Left ventricle myocardium superior (tissue), 1 donor: ENCODE measurements at places on chromosomes 6 and 20.

DNA sequence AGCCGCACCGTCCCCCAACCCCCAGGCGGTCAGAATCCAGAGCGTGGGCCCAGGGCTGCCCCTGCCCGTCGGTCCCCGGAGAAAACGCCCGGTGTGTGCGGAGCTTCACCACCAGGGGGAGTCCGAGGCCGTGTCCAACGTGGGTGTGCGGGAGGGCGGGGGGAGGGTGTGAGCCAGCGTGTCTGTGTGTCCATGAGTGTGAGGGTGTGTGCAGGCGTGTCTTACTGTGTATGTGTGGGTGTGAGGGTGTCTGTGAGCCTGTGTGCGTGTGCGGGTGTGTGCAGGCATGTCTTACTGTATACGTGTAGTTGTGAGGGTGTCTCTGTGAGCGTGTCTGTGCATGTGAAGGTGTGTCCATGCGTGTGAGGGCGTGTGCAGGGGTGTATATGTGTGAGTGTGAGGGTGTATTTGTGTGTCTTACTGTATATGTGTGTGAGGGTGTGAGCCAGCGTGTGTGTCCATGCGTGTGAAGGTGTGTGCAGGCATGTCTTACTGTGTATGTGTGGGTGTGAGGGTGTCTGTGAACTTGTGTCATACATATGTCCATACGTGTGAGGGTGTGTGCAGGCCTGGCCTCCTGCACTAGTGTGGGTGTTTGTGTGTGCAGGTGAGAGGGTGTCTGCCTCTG, 24.6 kb upstream of the GATA5 start:
- DNase-seq, result peak; percentile 88

- DNase-seq, result no peak
Observed at GRCh38 chr6:43033496-43034189, 12.2 kb downstream of the RRP36 start.

- DNase-seq, result no peak
Observed at GRCh38 chr20:1896484-1897258, 1.5 kb downstream of the SIRPA start.

- DNase-seq, result no peak
Observed at GRCh38 chr6:28884423-28885131, 39.2 kb downstream of the TRIM27 start.

- no peak for DNase-seq
Observed at GRCh38 chr6:85431271-85431670, 18.6 kb upstream of the NT5E start.

GRCh38 chr6:167247814-167248595, 43.1 kb upstream of the UNC93A start:
- no peak for DNase-seq

GRCh38 chr20:60270341-60270740, 312.1 kb downstream of the CDH26 start:
- no peak for DNase-seq

DNA sequence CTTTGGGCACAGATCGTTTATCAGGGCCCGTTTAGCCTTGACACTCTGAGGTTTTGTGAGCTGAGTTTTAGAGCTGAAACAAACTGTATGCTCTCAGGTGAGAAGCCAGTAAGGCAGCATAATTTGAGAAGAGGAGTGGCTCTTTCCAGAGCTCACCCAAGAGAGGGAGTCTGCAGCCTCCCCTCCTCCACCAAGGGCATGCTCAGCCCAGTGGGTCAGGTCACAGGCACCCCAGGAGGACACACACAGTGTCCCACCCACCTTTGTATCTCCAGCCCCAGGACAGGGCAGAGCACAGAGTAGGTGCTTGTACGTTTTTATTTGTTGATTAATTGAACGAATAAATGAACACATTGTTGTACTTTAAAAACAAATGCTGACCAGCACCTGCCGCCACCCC, 3.4 kb downstream of the TSPO2 start:
- no peak for DNase-seq

DNA sequence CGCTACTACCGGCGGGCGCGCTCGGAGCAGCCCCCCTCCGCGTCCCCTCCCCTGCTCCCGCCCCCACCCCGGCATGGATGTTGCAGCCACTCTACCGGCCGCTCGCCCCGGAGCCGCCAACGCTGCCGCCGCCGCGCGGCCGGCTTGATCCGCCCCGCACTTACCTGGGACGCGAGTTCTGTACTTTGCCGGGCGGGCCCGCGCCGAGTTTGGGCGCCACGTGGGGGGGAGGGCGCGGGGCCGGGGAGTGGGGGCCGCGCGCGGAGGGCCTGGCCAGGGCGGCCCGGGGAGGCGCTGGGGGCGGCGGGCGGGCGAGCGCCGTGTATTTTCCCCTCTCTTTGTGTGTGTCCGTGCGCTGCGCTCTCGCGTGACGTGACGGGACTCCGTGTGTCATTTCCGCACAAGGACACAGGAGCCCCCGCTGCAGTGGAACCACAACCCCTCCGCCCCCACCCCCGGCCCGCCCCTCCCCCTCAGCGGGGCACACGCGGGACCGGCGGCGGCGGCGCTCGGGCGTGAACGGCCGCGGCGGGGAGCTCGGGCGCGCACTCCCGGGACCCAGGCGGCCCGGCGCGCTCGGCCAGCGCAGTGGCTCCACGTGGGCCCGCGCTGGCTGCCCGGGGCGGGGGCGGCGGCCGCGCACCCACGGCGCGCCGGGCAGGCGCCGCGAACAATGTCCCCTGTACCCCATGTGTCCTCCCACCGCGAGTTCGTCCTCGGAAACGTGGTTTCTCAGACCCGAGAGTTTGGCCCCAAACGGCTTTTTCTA, at the start of gene BEND3:
TSS of gene BEND3 (minus strand) at position 590 of the 769 bp plus-strand sequence. CDS start 16,230 bp downstream, outside the sequence.
- DNase-seq, result peak; percentile 58

- no peak for DNase-seq
Observed at GRCh38 chr6:138219398-138219797, 1.1 kb upstream of the PBOV1 start.

GRCh38 chr6:37265860-37266259, 7.9 kb upstream of the TMEM217 start:
- no peak for DNase-seq

- no peak for DNase-seq
Observed at GRCh38 chr20:36845288-36845971, 30.5 kb upstream of the TLDC2 start.

DNA sequence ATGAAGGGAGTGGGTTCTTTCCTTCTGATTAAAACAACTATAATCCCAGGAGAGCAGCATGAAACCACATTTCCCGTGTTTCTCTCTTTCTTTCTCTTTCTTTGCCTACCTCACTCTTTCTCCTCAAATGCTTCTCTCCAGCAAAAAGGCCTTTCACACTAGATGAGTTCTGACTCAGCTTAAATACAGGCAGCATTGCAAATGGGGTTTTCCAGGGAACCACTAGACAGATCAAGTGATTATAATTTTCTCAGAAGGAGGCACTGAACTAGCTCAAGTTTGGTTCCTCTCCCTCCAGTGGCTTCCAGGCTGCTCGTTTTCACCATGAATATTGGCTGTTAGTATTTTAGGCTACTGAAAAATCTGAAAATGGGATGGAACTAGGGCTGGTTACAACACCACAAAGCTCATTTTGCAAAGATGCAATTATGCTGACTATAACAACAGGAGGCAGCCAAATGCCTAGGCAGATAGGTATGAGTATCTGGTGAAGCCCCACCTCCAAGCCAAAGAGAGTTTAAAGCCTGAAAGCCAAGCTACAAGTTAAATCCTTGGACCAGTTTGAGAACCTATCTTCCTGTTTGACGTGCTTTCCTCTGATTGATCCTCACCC, 260.0 kb downstream of the MMUT start:
- DNase-seq, result no peak

- DNase-seq, result no peak
Observed at GRCh38 chr20:34794006-34794585, 31.4 kb downstream of the NCOA6 start.

- DNase-seq, result no peak
Observed at GRCh38 chr20:52004018-52004417, 187.6 kb downstream of the ZFP64 start.

DNA sequence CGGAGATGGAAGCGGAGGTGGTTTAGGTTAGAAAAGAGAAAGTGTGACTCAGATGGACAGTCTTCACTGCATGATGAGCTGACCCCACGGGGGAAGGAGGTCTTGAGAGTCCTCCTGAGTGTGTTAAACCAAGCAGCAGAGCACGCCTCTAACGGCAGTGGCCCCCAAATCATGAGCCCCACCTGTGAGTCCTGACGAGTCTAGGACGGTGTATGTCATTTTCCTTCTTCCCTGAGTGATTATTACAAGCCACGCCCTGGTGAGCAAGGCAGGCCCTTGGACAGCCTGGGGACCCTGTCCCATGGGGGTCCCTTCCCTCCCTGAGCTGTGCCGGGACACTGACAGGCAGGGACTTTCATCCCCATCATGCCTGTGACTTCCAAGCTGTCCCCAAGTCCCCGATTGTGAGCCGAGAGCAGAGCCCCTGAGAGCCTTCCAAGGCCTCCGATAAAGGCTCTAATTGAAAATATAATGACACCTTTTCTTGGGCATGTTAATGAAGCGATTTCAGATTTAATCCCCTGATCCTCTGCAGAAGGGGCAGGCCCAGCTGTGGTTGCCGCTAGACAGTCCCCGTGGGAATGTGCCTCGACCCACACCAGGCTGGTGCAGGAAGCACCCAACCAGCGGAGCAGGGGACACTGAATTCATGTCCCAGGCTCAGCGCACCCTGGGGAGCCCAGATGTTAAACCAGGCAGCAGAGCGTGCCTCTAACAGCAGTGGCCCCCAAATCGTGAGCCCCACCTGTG, 320.1 kb downstream of the TAF4 start:
- no peak for DNase-seq

GRCh38 chr6:2877960-2878359, 25.1 kb downstream of the SERPINB9 start:
- no peak for DNase-seq

DNA sequence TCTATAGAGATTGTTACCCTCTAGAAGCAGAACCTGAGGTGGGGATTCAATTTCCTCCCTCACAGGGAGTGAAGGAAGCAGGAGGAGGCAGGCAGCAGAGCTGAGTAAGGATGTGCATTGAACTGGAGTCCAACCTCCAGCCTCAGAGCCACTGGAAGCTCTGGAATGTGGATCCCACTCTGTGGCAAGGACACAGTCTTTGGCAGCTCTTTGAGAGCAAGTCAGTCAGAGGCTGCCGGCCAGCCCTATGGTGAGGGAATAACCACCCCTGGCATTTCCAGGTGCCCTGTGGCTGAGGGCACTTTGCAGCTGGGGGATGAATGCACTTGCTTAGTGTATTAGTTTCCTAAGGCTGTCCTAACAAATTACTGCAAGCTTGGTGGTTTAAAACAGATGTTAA, 37.2 kb downstream of the EBF4 start:
- DNase-seq, result no peak

DNA sequence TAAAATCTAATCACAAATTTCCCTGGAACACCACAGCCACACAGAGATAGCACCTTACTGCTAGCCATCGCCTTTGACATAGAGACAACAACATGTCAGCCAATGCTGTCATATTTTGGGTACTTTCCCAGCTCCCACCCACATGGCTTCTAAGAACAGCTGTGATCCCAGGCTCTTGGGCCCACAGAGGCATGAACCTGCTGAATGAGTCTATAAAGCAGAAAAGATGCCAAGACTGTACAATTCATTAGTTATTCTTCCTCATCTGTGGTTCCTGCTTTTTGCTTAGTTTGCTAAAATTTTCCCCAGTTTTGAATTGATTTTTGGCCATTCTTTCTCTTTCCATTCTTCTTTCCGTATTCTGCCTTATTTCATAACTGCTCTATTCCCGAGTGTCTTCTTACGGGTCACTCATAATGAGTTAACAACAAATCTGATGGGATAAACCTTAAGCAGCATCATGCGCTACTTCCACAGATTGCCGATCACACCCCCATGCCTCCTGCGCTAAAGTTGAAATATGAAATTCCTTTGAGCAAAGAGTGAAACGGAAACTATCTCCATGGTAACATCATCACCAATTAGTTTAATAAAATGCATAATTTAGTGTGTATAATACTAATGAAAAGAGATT, 327.3 kb upstream of the HSF2 start:
- DNase-seq, result no peak
